CD4-positive, alpha-beta T cell treated with Interleukin-4 for 1 hour (primary cell): ENCODE measurements at places on chromosomes 3 and 15.

DNA sequence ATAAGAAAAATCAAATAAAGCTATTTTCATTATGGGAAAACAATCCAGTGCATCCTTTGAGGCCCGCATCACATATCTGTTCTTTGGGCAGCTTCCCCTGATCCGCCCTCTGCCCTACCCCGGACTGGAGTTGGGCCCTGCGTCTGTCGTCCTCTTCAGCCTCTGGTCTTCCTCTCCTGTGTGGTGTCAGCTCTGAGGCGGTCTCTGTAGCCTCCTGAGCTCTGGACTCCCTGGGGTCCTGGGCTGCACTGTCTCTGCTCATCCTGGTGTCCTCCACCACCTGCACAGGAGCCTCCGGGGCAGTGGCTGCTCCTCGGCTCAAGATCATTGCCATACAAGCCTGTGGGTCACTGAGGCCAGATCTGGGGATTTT lies 7.4 kb upstream of the SNX22 start:
- DNase-seq, result no peak

DNA sequence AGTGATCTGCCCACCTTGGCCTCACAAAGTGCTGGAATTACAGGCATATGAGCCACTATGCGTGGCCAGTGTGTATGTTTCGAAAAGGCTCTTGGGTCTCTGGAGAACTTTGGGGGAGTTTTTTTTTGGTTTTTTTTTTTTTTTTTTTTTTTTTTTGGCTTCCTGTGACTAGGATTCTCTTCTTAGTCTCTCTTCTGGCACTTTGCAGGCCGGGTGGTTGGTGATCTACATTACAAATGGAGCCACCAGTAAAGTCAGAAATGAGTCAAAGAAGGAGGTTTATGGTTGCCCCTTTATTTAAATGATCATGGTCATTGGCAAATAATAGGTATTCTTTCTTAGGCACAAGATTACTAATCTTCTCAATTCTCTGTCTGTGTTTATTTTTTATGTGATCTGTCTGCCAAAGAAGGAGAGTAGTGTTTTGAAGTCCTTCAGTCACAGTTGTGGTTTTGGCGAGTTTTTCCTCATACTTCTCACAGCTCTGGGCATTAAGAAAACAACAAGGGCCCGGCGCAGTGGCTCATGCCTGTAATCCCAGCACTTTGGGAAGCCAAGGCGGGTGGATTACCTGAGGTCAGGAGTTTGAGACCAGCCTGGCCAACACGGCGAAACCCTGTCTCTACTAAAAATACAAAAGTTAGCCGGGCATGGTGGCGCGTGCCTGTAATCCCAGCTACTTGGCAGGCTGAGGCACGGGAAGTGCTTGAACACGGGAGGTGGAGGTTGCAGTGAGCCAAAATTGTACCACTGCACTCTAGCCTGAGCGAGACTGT lies 38.3 kb downstream of the PDE8A start:
- no peak for DNase-seq

DNA sequence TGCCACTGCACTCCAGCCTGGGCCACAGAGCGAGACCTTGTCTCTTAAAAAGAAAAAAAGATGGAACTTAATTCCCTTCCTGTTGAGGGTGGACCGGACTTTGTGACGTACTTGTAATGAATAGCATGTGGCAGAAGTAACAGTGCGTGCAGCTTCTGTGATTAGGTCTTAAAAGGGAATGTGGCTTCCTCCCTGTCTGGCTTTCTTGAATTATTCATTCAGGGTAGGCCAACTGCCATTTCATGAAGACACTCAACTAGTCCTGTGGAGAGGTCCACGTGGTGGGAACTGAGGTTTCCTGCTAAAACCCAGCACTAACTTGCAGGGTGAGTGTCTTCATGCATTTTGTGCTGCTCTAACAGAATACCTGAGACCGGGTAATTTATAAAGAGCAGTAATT lies 98.9 kb upstream of the PIAS1 start:
- no peak for DNase-seq

- no peak for DNase-seq
These were observed 315.0 kb upstream of the LRRFIP2 start for GRCh38 chr3:37489355-37489754.

DNA sequence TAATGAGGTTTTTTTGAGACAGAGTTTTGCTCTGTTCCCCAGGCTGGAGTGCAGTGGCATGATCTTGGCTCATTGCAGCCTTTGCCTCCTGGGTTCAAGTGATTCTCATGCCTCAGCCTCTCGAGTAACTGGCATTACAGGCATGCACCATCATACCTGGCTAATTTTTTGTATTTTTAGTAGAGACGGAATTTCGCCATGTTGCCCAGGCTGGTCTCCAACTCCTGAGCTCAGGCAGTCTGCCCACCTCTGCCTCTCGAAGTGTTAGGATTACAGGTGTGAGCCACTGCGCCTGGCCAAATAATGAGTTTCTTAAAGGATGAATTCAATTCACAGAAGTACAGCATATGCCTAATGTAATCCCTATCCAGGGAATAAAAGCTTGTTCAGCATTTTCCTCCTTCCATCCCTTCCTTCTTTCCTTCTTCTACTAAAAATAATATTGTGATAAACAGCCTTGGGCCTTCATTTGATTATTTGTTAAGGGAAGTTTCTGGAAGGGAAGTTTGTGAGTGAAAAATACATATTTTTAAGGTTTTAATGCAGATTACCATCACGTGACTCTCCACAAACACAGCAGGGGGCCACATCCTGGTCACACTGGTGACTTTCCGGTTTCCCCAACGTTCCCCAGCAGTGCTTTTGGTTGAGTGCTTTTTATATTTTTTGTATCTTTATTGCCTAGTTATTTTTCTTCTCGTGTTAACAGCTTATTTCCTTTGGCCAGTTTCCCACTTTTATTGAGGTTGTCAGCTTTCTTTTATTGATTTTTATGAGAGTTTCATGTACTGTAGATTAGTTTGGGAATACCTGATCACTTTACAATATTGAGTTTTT lies 116.8 kb downstream of the USP13 start:
- no peak for DNase-seq

GRCh38 chr3:110307065-110307809 lies 764.4 kb upstream of the NECTIN3 start:
- no peak for DNase-seq

- no peak for DNase-seq
These were observed 142.4 kb downstream of the TCF12 start for GRCh38 chr15:57060799-57061198.

DNA sequence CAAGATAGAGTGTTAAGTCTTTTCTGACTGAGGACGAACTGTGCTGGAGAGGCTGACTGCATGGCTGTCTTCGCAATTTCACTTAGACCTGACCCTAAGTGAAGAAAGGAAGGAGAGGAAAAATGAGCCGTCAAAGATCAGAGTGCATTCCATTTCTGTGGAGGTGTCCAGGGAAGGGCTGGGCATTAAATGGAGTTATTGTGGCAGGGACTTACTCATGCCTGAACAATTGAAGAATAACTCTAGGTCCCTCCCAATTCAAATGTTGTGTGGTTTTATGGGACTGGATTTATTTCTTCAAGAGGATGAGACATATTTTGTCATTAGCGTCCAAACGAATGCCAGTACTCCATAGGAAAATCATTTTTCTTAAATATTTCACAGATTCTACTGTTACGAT lies 187.3 kb upstream of the CFAP20DC start:
- DNase-seq, result no peak

DNA sequence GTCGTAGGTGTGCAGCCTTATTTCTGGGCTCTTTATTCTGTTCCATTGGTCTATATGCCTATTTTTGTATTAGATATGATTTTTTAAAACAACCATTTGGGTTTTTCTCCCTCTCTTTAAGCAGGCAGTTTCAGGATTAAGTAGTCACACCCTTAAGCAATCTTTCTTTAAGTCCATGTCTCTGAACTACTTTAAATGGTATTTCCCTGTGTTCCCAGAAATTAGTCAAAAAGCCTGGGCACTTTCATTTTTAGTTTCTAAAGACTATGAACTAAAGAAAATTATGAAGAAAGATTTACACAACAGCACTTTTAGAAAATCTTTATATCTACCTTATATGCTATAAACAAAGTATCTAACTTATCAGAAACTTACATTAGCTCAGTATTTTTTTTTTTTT lies 110.3 kb downstream of the FAIM start:
- no peak for DNase-seq

DNA sequence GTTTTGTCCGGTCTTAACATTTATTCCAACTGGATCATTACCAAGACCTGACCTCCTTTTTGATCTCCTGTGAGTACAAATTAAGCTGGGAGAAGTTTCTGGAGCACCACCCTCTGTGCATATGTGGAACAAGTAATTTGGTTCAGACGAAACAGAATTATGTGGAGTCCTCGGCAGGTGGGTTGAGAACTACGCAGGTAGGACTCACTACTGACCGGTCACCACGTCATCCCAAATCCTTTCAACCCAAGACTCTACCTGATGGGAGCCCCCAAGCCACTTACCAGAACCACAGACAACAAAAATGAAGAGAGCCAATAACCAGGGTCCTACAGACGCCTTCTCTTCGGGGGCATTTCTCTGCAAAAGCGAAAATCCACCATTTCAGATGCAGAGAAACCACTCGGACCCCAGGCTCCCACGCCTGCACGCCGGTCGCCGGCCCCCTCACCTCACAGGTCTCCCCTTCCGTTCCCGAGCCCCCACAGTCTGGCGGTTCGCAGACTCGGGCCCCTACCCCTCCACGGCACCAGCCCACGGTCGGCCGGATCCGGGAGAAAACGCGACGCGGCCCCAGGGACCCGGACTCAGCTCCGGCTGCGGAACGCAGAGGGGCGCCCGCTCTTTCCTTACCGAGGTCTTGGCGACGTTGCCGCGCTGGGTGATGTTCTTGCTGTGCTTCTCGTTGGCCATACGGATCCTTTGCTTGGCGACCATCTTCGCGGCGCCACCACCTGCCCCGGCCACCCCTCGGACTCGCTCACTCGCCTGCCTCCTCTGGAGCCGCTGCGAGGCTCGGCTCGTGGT lies 674 bp downstream of the SERP1 start:
- peak; percentile 21 for DNase-seq

DNA sequence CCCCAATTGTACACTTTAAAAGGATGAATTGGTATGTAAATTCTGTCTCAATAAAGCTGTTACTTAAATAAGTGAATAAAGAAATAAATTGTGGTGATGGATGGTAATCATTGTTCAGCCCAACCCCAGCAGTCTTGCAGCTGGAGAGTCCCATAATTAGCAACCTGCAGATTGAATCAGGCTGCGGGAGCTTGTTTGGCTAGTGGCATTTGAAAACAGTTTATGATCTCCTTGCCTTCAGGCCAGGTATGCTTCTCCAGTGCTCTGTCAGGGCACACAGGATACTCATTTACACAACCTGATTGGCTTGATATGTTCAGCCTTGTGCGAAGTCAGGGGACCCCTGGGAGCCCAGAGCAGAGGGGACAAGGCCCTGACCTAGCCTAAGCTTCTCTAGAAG lies 16.5 kb upstream of the TSEN2 start:
- no peak for DNase-seq

DNA sequence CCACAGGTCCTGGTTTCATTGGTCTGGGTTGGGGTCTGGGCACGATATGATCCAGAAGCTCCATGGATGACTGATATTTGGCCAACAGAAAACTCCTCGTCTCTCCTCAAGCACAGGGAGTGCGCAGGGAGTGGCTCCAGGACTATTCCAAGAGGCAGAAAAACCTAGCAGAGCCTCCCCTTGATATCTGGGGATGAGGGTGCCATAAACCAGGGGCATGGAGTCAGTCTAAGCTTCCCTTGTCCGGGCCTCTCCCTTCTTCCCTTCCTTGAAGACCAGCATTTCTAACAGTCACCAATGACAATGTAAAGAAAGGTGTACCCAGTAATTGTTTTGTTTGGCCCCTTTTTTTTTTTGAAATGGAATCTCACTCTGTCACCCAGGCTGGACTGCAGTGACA lies 99.4 kb upstream of the HACD2 start:
- DNase-seq, result no peak

DNA sequence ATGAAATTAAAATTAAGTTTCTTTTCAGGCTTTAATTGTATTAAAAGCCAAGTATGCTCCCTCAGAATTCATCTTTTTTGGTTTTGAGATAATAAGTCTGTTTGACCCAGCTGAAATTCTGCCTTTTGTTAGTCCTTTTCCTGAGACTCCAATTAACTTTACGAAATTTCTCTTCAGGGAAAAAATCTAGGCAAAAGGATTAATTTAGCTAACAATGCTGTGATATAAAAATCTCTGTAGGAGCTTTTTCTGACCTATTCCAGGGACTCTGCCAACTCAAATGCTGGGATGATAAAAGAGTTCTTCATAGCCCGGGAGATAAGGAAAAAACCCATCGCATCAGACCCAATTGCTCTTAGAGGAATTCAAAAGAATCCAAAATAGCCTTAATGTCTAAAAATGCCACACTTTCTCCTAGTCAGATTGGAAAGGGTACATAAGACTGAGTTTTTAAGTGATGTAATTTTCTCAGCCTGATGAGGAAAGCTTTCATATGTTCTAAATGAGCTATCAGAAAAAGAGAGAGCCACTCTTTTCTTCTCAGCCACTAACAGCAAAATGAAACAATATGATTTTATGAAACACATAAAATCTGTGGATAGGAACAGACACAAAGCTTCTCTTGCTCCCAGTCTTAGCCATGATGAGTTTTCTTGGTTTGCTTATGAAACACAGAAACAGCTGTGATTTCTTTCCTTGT lies 405.1 kb downstream of the ROBO1 start:
- DNase-seq, result no peak

DNA sequence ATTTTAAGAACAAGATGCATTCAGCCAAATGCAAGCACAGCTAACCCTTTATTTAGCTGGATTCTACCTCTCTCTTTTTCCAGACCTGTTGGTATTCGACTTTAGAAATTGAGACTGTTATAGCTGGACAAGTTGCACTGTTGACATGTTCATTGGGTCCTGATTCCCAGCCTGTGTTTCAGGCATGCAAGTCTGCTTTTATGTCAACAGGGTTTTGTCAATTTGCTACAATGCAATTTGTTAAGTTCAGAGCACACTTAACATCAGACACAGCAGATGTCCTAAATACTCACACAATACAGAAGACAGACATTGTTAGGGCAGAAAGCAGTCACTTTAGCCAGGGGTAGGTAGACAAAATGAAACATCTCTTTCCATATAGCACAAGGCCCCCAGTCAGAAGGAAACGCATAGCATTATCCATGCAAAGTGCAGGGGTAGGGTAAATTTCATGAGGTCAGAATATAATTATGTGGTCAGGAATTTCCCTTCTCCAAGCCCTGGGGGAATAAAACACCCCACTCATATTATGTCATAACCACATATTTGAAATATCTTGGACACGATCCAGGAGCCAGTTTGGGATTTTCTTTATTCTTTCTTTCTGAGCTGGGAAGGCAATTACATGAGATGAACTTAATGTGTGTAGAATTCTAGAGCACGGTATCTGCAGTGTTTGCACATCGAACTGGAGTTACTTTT lies 504.1 kb downstream of the NTRK3 start:
- no peak for DNase-seq

- DNase-seq, result no peak
These were observed at the start of gene PAQR9 for GRCh38 chr3:142963516-142964448. PAQR9 (minus strand) TSS chr3:142963674; CDS start chr3:142963336, 338 bp downstream.
